GM19239 (cell line): ENCODE measurements at places on chromosomes 6 and 20.

- DNase-seq: peak; percentile 36
These were observed 646 bp upstream of the CPNE5 start for GRCh38 chr6:36839749-36840431.

GRCh38 chr6:39041072-39041471 lies 7.5 kb upstream of the GLP1R start:
- no peak for DNase-seq

DNA sequence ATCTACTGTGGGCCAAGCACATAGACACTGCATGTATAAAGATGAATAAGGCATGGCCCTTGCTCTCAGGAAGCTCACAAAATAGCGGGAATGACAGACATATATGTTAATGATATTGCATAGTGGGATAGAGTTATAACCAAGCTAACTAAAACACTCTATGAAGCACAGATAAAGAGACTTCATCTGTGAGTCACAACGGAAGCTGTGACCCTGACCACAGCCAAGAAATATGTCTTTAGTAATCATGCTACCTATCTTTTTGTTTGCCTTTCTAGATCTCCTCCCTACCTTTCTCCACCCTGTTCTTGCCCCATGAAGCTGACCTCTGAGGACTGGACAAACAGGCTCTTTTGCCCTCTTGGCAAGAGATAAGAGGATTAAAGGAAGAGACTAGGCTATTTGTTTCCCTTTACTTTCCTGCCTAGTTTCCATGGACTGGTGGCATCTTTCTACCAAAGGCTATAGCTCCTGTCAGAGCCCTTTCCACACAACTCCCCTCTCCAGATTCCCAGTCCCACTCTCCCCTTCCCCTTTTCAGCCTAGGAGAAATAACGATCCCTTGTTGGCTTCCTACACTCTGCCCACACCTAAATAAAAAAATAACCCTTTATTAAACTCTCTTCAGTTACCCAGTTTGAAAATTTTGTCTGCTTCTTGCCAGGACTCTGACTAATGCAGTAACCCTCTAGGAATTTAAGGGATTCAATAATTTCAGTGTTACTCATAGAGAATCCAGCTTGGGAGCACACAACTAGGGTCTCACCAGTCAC lies 504.9 kb upstream of the MARCKS start:
- no peak for DNase-seq

GRCh38 chr20:45867819-45868176 lies 10.4 kb downstream of the ZSWIM3 start:
- DNase-seq: no peak

DNA sequence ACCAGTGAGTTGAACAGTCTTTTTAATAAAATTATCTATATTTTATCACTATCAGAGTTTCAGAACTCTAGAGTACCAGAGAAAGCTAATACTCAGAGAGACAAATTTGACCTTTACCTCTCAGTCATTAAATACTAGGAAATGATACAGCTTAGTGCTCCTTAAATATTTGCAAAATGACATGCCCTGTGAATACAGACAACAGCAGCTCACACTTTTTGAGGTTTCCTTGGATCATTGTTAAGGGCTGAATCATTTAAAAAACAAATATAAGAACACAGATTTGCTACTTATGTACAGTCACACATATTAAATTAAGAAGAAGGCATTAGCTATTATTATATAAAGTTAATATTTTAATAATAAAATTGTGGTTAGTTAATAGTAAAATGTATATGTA lies 1158.7 kb upstream of the EYS start:
- DNase-seq: no peak

DNA sequence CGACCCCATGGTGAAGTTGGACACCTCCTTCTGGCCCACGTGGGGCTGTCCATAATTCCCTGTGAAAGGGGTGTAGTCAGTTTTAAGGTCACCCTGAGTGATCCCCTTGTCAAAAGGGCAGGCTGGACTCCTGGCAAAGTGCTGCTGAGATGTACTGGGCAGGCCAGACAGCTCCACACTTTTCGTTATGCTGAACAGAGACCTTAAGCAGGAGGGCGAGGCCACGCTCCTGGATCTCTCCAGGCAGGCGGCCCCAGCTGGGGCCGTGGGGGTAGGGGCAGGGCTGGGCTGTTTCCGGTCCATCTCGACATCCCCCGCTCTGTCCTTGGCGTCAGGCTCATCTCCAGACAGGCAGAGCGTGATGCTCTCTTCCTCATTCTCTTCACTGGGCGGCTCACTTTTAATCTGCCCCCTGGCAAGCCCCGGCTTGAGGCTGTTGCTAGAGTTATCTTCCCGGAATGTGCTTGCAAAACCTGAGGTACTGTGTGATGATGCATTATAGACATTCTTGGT lies 56.7 kb downstream of the GJA10 start:
- no peak for DNase-seq

DNA sequence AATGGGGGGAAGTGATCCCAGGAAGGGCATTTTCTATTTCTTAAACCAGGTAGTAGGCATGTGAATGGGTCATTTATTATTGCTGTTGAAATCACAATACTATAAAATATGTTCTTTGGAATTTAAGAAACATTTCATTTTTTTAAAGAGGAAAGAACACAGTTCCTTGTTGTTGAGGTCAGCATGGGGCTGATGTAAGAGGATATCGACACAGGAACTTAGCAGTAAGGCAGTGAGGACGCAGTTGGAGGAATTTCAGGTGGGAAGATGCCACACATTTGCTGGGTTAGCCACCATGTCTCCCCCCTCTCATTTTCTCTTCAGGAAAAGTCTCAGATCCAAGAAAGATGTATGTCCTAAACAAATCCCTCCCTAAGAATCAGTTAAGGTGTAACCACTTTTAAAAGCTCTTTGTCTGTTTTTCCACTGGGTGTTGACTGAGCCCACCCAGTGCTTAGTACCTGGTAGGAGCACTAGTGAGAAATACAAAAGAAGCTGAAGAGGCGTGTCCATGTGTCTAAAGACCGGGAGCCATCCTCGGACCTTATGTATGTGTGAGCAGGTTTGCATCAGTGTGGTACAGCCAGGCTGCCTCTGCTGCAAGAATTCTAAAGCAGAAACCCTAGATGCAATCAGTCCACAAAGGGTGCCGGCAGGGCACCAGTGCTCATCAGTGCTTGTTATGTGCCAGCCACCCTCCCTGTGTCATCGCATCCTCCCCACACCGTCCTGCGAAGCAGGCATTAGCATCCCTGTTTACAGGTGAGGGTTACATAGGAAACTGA lies 98.9 kb downstream of the TCP11 start:
- no peak for DNase-seq

DNA sequence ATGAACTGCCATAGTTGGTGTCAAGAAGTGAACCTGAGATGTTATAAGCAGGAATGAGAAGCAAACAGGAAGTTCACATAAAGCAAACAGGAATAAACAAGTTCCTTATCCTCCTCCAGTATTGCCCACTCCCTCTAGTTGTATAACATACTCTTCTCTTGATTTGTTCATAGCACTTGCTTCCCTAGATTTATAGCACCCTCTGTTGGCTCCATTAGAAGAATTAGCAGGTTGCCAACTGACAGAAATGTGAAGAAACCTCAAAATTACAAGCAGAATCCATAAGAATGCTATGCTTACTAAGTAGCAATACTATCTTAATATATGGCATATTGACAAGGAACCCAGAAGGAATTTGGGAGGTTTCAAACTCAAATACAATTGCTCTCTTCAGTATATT lies 195.4 kb downstream of the TBX18 start:
- DNase-seq: no peak

DNA sequence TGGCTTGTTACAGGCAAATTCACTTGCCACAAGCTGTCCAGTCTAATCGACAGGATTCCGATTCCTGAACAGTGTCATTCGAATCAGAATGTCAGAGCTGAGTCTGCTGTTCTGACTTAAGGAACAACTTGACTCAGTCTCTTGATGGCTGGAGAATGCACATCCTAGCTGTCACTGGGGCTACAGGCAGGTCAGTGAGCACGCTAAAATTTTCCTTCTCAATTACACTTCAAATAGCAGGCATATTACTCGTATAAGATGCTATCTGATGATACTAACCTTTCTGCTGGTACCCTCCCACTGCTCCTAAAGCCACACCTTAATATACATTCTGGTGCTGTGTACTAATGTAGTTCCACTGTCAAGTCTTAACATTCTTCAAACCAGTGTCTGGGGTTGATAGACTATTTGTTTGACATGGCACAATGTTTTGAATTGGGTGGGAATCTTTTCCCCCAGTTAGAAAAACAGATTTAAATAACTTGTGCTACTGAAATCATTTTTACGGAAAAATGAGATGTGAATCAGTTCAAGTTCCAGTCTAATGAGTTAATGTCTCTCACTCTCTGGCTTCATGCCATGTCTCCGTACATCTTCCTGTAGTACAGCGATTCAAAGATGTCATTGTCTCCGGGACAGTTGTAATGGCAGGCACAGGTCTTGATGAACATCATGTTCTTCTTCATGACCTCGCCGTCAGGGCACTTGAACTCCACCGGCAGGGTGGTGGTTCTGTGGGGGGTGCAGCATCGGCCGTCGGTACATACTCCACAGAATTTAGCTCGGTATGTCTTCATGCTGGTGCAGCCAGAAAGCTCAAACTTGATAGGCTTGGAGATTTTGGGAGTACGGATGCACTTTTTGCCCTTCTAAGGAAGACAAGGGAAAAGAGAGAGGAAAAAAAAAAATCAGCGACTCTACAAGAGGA lies 2.2 kb downstream of the CCN2 start:
- DNase-seq: no peak

GRCh38 chr20:40280616-40281015 lies 408.4 kb downstream of the MAFB start:
- DNase-seq: no peak
